Mesenteric fat pad (tissue), 1 donor: ENCODE measurements at places on chromosomes 13 and 19. TPM values are rescaled to one million over a fixed set of nuclear protein-coding genes. Genes with fewer than 3 reads are reported as not detected.

Gene FGF21
- total RNA-seq, result not detected

Gene CEACAM20
- total RNA-seq, result not detected

- no peak for DNase-seq
Observed at GRCh38 chr13:46560778-46561177, 7.8 kb downstream of the LRCH1 start.

DNA sequence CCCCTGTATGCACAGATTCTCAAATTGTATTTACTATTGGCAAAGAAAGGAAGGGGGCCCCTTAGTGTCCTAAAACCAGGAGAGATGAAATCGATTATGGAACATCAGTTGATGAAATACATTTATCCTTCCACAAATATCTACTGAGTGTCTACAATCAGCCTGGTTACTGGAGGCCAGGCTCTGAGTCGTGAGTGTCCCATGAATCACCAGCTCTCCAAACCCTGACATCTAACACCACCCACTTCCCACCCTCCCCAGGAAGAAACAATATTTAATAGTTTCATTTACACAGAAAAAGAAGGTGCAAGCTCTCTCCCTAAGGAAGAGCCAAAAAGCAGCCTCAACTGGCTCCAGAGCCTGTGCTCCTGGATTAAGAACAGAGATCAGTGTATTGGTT is 25.2 kb downstream of the KCTD15 start:
- no peak for DNase-seq

DNA sequence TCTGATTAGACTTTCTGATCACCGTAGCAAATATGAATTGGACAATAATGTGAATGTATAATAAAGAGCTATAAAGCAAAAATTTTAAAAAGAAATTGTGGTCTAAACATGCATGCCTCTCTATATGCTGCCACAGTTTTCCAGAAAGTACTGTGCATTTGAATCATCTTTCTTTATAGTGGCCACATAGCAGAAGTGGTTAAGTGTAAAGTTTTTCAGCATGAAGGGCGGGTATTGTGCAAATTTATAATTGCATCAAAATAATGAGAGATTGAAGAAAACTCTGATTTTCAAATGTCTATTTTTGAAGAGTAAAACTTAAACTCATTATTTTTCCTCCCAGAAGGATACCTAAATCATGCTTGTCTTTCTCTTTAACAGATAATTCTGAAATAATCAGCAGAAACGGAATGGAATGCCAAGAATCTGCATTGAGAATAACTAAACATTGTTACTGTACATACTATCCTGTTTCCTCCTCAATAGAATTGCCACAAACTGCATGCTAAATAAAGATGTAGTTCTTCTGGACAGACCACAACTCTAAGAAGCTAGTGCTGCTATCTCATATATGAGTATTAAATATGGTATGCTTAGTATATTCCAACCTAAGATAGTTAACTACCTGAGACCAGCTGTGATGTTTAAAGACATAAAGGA is 42.9 kb upstream of the RAP2A start:
- DNase-seq, result no peak

GRCh38 chr13:28047757-28048388 is 52.5 kb downstream of the FLT3 start:
- DNase-seq, result no peak

- DNase-seq, result no peak
Observed at GRCh38 chr13:108155185-108156106, 59.9 kb downstream of the LIG4 start.

DNA sequence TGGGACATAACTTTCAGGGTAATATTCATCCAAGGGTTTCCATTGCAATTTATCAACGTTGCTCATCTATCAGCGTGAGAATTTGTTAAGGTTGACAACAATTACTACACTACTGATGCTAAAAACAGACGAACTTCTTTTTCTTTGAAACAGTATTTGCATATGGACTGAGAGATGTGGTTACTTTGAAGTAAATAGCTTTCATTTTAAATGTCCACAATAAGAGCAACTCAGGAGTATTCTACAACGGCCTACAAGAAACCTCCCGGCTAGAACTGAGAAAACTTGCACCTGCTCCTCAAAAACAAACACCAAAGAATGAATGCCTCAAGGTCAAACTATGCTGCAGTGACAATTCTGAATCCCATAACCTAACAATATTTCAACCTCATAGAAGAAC is 238.4 kb downstream of the IRS2 start:
- DNase-seq, result no peak

- DNase-seq, result no peak
Observed at GRCh38 chr13:54758795-54759194, 1730.2 kb downstream of the OLFM4 start.

DNA sequence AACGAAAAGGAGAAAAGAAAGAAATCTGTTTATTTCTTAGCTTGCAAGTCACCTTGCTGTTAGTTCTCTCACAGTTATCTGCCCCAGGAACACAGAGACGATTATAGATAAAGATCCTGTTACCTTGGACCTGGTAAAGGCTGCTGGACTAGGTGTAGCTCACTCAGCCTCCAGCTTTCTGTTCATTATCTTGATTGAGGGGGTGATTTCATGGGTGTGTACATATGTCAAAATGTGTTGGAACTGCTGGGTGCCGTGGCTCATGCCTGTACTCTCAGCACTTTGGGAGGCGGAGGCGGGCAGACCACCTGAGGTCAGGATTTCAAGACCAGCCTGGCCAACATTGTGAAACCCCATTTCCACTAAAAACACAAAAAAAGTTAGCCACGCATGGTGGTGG is 27.9 kb downstream of the CERS4 start:
- DNase-seq, result no peak

- DNase-seq, result no peak
Observed at GRCh38 chr13:33228648-33229445, 56.7 kb downstream of the STARD13 start.

DNA sequence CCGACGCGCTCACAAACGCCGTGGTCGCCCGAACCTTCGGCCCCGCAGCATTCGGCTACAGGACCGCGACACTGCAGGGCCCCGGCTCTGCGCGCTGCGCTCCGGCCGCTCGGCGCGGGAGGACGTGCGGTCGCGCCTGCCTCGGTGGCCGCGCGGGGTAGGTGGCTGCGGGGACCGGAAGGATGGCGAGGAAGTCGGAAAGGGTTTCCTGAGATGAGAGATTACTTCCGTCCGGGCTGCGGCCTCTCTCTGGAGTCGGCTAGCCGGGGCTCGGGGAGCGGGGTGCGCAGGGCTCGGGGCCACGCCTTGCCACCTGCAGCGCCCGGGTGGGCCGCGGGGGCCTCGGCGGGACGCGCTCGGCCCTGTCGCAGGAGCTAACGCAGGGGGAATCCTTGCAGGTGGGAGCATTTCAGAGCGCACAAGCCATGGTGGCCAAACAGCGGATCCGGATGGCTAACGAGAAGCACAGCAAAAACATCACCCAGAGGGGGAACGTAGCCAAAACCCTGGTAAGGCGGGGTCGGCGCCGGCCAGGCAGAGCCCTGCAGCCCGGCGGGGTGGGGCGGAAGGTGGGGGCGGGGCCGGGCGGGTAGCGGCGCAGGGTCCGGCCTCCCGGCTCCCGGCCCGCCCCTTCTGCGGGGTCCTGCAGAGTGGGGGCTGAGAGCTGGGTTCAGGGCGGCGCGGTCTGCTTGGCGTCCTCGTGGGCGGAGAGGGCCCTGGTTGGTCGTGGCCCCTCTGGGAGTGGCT is at the start of gene SERP2:
TSS of gene SERP2 (plus strand) at position 224 of the 747 bp plus-strand sequence. CDS start at position 426, 202 bp downstream.
- no peak for DNase-seq

DNA sequence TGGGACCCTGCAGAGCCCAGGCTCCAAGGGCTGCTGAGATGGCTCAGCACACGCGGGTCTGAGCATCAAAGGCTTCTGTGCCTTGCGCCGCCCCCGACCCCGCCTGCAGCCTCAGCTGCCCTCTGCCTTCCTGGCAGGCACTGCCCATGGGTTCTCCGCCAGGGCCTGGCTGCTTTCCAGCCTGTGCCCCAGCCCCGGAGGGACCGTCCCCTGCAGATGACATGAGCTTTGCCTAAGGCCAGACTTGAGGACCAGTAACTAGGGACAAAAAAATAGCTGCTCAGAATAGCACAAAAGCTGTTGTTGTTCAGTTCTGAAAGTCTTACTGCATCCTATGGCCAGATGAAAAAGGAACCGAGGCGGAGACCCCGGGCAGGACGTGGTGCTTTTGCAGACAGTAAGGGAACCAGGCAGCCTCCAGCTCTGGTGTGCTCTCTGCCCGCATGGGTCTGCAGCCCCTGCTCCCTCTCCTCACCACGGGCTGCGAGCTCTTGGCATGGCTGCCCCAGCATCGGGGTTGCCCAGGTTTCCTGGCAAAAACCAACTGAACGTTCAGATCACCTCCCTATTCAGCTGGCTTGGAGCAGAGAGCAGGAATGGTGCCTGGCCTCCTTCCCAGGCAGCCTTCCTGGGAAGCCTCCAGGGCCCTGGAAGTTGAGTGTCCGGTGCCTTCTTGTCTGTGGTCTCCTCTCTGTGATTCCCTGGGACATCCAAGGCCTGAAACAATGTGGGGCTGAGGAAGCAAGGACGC is 12.5 kb upstream of the CFAP97D2 start:
- no peak for DNase-seq

DNA sequence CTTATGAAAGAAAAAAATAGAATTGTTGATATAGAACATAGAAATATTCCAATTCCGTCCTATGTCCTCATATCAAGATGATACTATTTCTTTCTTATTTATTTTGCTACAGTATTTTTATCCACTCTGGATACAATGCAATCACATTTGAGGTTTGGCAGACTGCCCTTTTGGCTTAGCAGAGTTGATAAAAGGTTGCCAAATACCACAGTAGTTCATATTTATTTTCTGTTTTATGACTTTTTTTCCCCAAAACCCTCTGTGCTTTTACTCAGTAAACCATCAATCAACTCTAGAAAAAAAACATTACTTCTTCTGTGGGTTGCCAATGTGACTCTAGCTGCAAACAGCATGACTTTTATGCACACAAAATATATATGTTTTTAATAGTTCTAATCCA is 424.5 kb downstream of the PCDH9 start:
- DNase-seq, result no peak

- no peak for DNase-seq
Observed at GRCh38 chr19:6057651-6058517, 52.4 kb downstream of the RFX2 start.

GRCh38 chr13:37263871-37264270 is 158.4 kb upstream of the CSNK1A1L start:
- no peak for DNase-seq

DNA sequence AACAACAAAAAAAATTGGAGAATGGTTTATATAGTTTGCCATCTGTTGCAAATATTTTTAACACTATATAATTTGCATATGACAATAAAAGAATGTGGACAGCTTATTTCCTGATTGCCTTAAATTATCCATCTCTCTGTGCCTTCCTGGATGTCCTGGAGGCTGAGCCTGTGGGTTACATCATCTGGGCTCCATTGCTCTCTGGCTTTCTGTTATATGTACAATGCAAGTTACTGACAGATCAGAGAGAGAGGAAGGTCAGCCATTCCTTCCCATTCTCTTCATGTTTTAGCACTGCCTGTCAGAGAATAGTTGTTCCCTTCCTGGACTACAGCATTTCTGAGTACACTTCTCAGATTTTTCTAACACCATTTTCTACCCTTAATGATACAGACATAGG is 758.3 kb upstream of the PCDH20 start:
- DNase-seq, result no peak

DNA sequence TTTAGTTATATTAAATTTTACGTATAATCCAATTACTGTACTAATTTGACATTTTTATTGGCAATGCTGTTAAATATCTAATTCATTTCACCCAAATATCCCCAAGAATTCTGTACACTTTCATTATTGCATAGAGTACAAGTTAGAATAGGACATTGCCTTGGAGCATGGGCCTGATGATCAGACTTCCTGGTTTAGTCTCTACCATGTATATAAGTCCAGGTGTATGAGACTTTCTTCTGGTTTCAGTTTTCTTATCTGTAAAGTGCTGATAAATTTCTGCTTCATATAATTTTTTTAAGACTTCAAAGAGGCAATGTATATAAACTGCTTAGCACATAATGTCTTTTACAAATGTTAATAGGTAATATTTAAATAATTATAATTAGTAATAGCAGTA is 179.4 kb downstream of the KLF12 start:
- no peak for DNase-seq

DNA sequence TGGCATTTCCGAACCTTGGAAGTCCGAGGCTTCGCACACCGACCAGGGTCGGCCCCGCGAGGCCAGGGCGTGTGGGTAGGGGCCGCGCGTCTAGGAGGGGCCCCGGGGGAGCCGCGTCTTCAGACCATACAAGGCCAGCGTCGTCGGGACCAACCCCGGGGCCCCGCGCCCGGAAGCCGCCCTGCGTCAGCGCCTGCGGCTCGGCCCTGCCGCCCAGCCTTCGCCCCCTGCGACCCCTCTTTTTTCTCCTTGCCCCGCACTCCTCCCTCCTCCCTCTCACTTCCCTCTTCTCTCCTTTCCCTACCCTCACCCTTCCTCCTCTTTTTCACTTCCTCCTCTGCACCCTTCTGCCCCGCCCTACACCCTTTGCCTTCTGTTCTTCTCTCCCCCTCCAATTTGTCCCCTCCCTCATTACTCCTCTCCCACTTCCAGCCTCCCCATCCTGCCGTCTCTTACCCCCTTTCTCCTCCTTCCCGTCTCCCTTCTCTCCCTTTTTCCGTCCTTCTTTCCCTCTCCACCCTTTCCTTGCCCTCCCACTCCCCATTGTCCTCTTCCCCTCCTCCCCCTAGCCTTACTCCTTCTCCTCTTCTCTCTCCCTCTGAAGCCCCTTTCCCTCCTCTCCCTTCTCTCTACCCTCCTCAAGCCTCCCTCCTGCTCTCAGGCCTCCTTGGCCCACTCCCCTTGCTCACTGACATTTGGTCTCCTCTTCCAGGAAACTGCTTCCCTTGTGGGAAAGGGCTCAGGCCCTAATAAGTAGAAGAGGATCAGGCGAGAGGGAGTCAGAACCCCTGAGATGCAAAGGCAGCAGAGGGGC is 2.2 kb upstream of the PLEKHG2 start:
- peak; percentile 95 for DNase-seq

DNA sequence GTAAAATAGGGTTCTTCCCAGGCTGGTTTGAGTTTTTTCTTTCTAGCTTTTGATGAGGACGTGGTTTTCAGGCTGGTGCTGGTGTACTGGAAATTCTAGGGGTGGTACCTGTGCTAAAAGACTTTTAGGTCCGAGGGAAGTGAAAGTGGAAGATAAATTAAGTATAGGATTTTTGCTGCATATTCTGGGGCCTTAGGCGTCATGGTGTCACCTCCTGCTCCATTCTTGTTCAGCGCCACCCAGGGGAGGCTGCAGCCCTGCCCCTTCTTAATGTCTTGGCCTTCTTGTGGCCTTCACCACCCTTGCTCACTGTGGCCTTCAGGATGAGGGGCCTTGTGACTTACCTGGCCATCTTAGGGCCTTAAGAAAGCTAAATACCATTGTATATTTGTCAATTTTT is 12.4 kb downstream of the ZNF552 start:
- no peak for DNase-seq

DNA sequence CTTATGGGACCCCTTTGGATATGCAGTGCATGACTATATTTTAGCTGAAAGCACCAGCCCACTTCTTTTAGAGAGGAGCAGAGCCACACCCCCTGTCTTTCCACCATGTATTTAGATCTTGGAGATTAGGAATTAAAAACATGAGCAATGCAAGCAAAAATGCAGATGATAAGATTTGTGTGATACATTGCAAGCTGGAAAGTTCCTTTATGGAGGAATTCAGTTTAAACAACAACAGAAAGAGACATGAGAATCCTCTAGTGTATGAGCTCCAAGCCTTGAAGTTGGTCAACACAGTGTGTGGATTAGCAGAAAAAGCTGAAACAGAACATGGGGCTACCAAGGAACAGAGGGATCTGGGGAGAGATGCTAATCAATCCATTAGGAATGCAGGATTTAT is 529.8 kb upstream of the NBEA start:
- DNase-seq, result no peak

GRCh38 chr19:40394816-40395210 is 4.8 kb upstream of the HIPK4 start:
- no peak for DNase-seq
